ENCODE measurements at places on chromosomes 1 and 21.
A peak's percentile ranks its signal among the peaks of the same experiment; 100 is the strongest.

- no peak for DNase-seq
Measured at GRCh38 chr1:190847166-190847565, 369.5 kb upstream of the BRINP3 start.

DNA sequence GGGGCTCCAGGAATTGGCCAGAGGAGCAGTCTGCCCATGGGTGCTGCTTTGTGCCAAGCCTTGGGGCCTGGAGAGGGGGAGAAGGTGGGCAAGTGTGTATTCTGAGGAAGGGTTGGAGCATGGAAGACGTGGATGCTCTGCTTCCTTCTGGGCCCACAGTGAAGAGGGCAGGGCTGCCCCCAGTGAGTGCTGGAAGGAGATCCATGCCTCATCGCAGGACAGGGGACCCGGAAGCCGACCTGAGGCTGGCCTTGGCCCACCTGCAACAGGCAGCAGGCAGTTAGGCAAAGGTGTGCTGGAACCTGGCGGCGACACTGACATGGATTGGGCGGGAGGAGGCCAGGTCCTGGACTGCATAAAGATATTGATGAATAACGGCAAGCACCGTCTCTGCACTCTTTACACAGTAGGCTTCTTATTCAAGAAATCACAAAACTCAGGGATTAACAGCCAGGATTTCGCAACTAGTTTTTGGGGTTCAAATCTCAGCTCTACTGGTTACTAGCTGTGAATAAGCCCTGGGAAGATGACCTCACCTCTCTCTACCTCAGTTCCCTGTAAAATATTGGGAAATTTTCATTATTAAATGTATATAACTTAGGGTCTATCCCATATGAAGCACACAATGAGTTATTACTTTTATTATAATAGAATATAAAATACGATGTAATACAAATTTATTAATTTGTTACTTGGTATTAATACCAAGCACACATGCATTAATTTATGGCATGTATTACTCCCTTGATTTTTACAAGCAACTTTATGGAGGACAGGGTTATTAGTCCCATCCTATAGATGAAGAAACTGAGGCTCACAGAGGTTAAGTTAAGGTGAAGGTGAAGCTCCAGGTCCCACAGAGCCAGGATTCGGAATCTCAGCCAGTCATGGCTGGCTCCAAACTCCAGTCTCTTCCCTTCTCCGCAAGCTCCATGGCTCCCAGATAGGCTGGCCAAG lies 62.3 kb downstream of the DHRS3 start:
- no peak for DNase-seq

DNA sequence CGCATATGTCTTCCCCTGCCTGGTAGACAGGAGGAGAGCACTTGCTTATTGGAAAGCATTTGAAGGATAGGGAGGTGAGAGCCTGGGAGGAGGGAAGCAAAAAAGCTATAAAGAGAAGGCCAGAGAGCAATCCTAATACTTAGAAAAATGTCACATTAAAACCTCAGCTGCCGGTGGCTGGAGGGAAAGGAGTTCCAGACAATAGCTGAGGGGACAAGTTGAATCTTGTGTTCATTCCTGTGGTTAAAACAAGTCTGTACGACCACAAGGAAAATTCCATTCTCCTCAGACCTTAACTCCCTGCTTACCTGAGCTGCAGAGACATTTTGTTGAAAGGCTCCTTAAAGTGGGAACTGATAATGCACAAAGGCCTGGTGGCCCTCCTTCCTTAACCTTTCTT lies 218.8 kb upstream of the CAMK1G start:
- DNase-seq, result no peak

GRCh38 chr1:53079251-53079650 lies 17.2 kb downstream of the PODN start:
- DNase-seq, result no peak

DNA sequence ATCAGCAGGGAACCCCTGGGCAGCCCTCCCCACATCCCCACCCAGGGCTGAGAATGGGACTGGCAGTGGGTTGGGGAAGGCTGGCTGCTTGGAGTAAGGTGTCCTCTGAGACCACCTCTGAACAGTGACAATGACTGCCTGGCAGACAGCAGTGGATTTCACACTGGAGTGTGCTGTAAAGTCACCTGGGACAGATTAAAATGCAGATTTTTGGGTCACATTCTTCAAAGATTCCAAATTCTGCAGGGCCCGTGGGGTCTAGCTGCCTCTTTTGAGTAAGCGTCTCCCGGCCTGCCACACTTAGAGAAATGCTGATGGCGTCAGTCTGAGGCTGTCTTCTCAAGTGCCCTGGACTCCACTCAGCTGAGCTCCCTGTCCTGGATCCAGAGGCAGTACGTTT lies 164.5 kb downstream of the GRIK3 start:
- DNase-seq, result no peak

DNA sequence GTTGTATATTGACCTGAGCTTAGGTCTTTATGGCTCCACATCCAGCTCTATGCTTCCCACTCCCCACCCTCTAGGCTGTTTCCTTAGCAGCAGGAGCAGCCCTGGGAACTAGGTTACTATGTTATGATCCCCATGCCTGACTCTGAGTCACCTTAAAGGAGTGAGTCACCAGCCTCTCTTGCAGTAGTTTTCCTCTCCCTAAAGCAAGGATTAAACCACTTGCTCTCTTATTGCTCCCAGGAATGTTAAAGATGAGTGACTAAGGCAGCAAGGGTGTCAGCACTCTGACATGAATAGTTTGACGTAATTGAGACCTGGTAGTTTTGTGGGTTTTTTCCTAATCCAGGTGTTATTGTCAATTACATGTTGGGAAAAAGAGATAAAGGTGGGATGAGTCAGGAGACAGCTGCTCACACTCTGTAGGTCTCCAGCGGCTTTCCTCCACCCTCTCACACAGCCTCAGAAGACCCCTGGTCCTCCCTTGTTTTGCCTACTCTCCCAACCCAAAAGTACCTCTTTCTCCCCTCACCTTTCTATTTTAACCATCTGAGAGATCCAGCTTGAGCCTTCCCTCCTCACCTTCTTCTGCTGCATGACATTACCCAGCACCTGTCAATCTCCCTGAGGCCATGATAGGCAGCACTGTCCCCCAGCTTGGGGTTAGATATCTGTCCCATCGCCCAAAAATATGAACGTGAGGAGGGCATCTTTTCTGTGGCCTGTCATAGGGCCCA lies 369.1 kb upstream of the VAMP3 start:
- DNase-seq, result no peak

- DNase-seq, result no peak
Measured at GRCh38 chr1:158153179-158153578, 27.5 kb upstream of the CD1D start.

DNA sequence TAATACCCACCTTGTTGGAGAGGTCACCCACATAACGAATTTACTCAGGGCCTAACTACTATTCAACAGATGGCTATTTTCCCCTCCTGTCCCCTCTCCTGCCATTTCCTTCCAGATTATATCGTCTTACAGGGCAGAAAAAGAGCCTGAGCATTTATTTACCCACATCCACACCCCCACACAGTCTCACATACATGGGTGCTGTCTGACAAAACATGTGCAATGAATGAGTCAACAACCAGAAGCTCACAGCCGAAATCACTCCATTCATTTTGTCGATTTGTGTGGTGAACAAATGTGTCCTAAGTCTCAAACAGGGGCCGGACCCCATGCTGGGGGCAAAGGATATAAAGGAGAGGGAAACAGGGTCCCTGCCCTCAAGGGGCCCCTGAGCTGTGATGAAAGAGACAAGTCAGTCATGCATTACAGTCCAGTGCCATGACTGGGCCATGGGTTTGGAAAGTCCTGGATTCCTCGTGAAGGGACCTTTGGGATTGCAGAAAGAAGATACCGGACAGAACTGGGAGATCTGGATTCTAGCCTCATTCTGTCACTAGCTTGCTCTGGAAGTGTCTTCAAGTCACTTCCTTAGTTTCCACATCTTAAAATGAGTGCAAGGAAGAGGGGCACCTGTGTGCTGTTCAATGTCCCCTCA lies 16.4 kb upstream of the ZNF683 start:
- no peak for DNase-seq

DNA sequence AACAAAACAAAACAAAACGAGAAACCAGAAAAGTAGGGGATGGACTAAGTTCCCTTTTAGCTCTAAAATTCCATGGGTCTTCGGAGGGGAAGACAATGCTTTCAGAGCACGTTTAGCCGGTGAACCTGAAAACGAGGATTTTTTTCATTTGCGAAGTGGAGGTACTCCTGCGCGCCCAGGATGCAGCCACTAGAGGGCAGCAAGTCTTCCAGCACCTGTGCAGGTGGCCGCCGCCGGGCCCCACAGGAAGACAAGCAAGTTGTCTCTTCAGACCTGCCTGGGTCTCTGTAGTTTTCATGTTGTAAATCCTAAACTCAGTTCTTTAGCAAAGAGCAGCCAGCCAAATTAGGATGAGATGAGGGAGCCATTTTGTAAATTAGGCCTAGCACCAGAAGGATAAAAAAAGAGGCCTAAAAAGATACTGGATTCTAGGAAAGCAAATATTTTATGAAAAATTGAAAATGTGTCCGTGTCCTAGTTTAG lies 17.7 kb upstream of the SNX27 start:
- peak; percentile 87 for DNase-seq

- no peak for DNase-seq
Measured at GRCh38 chr21:43719748-43720538, 1.0 kb downstream of the PDXK start.

DNA sequence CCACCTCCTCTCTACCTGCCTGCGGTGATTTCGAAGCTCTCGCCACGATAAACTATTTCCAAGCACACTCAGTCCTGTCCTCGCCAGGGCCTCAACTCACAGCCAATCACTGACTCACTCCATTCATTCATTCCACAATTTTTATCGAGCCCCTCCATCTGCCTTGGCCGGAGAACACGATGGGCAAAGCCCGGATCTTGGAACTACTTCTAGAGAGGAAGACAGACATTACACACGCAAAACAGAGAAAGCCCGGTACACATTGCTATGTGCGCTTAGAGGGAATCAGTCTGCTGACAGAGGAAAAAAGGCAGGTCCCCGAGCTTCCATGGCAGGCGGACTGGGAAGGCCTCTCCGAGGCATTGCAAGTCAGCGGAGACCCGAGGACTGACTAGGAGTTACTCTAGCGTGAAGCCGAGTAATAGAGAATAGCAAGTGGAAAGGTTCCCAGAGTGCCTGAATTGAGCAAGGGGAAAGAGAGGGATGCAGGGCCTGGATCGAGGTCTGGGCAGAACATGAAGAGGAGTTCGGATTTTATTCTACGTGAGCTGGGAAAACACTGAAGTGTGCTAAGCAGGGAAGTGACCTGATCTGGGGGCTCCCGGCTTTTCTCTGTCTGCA lies 54.2 kb upstream of the DNAJC6 start:
- DNase-seq, result no peak

GRCh38 chr1:193545171-193545570 lies 358.8 kb upstream of the B3GALT2 start:
- no peak for DNase-seq

DNA sequence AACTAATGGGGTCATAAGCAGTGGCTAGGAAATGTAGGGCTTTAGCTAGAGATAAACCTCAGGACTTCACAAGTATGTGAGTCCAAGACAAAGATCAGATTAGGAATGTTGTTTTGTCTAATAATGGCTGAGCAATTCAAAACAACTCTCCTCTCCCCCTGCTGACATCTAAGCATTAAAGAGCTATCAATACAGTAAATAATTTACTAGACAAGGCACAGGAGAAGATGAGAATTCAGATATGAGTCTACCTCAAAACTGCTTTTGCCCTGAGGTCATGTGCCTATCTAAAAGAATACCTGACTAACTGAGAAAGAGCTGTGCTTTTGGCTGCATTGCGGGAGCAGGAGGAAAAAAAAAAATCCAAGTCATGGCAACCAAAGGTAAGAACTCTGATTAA lies 86.8 kb downstream of the SPATA17 start:
- DNase-seq, result no peak
